Foreskin fibroblast (primary cell): ENCODE measurements at places on chromosomes 1 and 21.
A peak's percentile ranks its signal among the peaks of the same experiment; 100 is the strongest.

GRCh38 chr1:51415963-51416362 is 85.6 kb upstream of the TTC39A start:
- DNase-seq = no peak

GRCh38 chr1:163361123-163361934 is 39.6 kb downstream of the NUF2 start:
- peak; percentile 30 for DNase-seq

DNA sequence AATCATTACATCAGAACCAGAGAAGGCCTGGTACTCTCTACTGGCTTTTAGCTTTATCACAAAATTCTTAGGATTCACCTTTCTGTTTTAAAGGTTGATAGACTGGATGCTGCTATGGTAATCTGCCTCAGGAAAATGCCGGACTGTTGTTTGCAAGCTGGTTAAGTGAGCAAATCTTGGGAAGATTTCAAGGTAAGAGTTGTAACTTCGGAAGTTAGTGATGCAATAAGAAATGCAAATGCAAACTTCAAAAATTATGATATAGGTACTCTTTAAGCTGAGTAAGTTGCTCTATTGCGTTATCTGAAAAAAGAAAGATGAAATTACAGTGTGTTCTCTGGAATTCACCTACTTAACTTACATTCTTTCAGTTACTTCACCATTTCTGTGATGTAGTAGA is 4.4 kb upstream of the SLC16A1 start:
- no peak for DNase-seq

- no peak for DNase-seq
Measured at GRCh38 chr1:5504364-5504740, 487.9 kb downstream of the NPHP4 start.

GRCh38 chr21:38751379-38752050 is 54.2 kb upstream of the ETS2 start:
- DNase-seq = no peak

GRCh38 chr1:168907053-168907452 is 178.0 kb upstream of the DPT start:
- no peak for DNase-seq

DNA sequence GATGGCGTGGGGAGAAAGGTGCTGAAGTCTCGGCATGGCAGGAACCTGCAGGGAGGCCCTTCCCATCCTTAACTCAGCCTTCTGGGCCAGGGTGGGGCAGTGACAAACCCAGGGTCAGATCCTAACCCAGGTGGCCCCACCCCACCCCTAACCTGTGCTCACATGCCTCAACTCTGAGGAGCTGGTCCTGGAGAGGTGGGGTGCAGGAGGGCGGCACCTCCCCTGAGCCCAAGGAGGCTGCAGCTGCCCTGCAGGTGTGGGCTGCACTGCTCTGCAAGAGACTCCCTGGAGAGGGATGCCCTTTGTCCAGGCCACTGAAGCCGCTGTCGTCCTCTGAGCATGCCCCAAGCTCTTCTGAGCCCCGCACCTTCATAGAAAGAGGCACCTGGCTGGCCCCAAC is 15.2 kb upstream of the ADAMTSL4 start:
- DNase-seq = no peak

DNA sequence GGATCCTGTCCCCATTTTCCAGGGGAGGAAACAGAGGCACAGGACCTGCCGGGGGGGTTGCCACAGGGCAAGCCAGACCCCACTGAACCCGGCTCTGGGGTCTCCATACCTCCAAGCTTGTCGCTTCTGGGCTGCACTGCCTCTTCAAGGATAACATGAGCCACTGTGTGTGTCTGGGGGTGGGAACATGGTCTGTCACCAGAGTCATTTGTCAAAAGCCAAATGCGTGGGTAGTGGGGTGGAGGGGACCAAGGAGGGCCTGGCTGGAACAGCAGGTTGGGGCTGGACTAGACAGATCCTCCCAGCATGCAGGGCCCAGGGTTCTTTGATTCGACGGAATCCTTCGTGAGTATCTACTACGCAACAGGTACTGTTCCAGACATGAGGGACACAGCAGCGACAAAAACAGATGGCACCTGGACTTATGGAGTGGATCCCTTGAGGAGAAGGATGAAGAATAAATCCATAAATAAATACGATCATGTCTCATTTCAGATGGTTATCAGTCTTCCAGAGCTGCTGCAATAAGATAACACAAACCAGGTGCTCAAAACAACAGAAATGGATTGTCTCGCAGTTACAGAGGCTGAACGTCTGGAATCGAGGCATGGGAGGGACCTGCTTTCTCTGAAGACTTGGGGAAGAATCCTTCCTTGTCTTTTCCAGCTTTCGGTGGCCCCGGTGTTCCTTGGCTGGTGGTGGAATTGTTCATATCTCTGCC is 28.7 kb downstream of the C1QB start:
- DNase-seq = no peak

- DNase-seq = no peak
Measured at GRCh38 chr1:110174961-110175360, 24.7 kb downstream of the SLC6A17 start.

DNA sequence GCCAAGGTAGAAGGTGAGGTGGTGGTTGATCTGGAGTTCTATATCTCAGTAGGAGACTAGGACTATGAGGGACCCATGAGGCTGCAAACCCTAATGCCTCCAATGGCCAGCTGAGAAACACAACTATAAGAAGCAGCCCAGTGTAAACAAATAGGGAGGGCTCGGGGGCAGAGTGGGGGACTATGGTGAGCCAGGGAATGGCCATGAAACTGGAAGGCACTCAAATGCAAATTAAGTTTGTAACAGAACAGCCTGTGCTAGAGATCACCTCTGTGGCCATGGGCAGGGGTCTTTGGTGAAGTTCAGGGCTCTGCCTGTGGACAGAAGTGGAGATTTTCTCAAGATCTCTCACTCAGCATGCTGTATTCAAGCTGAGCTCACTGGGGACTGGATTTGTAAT is 187.1 kb downstream of the GRIK3 start:
- no peak for DNase-seq

- no peak for DNase-seq
Measured at GRCh38 chr1:59997479-59998115, 71.0 kb upstream of the CYP2J2 start.

GRCh38 chr1:6207075-6207885 is 1.4 kb downstream of the RNF207 start:
- DNase-seq = no peak

- DNase-seq = no peak
Measured at GRCh38 chr1:228107636-228108035, 1.5 kb downstream of the MRPL55 start.
